ENCODE measurements at places on chromosomes 16 and 17.

DNA sequence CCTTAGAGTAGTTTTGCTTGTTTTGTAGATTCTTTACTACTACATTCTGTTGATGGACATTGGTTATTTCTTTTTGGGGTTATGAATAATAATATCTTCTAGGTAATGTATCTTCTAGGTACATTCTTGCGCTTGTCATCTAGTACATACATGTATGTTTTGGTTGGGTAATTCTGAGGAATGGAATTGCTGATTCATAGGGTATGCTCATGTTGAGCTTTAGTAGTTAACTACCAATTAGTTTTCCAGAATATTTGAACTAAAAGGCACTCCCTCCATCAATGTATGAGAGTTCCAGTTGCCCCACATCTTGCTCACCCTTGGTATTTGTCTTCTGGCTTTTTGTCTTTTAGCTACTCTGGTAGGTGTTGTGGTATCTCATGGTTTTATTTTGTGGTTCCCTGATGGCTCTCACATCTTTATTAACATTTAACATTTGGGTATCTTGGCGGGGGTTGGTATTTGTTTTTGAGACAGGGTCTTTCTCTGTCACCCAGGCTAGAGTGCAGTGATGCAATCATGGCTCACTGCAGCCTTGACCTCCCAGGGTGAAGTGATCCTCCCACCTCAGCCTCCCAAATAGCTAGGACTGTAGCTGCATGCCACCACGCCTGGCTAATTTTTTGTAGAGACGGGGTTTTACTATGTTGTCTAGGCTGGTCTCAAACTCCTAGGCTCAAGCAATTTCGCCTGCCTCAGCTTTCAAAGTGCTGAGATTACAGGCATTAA, 47.1 kb downstream of the SLC6A4 start:
- no peak for DNase-seq

GRCh38 chr16:89829630-89830437, 1.6 kb downstream of the SPIRE2 start:
- no peak for DNase-seq

DNA sequence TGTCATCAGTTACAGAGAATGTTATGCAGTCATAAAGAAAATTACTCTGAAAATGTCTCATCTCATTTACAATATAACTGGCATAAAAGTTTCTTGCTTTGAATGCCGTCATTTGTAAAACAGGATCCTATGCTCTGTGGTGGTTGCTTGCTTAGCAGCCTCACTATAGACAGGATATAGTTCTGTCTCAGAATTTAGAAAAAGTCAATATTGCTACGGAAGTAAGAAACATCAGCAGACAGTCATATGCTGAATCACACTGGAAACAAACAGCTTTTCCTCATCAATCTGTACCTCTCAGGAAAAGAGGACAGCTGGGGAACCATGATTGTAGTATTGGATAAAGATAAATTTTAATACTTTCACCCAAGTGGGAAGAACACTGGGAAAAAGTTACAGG, 105.5 kb downstream of the MYO1D start:
- no peak for DNase-seq

DNA sequence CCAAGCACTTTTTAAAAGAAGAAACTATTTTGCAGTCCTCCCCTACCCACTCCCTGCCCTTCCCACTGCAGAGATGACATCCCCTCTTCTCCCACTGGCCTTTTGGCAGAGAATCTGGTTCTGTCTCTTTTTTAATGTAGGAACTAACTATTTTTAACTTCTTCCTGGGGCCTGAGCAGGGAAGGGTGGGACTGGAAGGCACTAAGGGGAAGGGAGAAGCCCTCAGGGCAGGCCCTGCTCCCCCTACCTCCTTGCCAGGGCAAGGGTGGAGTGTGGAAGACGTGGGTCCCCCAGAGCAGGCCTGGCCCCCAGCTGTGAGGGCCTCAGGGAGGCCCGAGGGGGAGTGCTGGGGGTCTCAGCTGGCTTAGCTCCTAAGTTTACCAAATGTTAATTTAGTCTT, 19.5 kb downstream of the UNC13D start:
- DNase-seq, result no peak

DNA sequence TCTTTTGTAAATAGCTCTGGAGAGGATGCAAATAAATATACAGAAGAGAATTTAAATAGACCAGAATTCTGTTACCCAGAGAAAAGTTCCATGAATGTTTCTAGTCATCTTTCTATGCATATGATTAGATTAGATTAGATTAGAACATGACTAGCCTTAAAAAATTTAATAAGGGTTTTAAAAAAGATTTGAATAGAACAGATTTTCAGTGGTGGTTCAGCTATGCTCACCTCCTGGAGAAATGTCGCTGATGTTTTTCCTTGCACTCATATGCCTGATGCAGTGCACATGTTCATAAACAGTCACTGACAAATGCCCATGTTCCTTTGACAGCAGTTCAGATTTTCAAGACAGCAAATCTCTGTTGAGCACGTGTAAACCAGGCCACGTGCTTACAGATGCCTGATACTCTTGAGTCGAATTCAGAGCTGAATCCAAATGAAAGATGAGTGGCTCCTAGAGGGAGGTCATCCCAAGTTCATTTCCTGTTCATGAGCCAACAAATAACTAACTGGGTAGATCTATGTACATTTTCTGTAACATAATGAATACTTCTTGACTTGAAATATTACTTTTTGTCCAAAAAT, 19.9 kb upstream of the RAB11FIP4 start:
- DNase-seq, result peak; percentile 22

DNA sequence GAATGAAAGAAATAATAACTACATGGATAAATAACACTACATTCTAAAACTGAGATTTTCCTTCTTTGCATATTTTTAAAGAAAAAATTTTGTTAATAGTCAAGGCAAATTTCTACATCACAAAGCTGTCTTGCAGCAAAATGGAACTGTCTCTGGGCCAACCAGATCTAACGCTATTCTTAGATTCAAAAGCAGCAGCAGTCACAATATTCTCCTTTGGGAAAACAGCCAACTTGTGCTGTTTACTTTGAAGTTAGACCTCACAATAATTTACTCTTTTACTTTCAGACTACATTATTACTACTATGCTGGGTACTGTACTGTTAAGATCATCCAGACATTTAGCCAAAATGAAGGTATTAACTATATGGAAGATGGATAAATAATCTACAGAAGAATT, 189.1 kb downstream of the CEP112 start:
- DNase-seq, result peak; percentile 60

GRCh38 chr17:37176723-37177122, 199.1 kb upstream of the C17orf78 start:
- DNase-seq, result peak; percentile 22

DNA sequence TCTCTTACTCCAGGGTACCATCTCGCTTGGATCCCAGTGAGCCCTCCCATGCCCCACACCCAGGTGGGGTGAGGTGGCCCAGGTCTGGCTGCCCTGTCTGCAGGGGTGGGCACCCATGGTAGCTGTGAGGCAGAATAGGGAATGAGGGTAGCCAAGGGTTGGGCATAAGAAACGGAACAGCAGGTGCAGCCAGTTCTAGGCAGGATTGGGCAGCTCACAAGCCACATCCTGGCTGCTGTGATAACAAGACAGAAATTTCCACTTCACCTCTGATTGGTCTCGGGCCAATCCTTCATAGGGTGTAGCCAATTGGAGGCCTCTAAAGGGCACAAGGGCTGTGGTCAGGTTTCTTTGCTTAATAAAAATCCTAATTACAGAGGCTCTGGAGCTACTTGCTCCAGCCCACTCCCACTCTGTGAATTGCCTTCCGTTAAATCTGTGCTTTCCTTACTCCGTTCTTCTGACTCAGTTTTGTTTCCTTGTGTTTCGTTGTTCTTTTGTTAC, 1.5 kb upstream of the ARHGDIG start:
- peak; percentile 60 for DNase-seq

DNA sequence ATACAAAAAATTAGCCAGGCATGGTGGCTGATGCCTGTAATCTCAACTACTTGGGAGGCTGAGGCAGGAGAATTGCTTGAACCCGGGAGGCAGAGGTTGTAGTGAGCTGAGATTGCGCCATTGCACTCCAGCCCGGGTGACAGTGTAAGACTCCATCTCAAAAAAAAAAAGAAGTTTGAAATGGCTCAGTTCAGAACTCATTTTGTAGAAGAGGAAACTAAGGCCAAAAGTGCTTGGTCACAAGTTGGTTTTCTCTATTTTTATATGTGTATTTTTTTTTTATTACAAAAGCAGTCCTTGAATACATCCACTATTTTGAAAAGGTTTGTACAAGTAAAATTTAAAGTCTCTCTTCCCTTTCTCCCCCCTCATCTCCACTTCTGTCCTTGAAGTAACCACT, 5.5 kb downstream of the TAC4 start:
- no peak for DNase-seq

- no peak for DNase-seq
Measured at GRCh38 chr16:89261691-89262563, 44.4 kb downstream of the ZNF778 start.

- DNase-seq, result peak; percentile 69
Measured at GRCh38 chr17:66948061-66948750, 16.3 kb upstream of the CACNG4 start.

- no peak for DNase-seq
Measured at GRCh38 chr17:32625971-32626370, 139.2 kb downstream of the CDK5R1 start.

- DNase-seq, result no peak
Measured at GRCh38 chr16:55326261-55327092, 2.5 kb downstream of the IRX6 start.

- no peak for DNase-seq
Measured at GRCh38 chr17:39090400-39090799, 61.0 kb downstream of the PLXDC1 start.

DNA sequence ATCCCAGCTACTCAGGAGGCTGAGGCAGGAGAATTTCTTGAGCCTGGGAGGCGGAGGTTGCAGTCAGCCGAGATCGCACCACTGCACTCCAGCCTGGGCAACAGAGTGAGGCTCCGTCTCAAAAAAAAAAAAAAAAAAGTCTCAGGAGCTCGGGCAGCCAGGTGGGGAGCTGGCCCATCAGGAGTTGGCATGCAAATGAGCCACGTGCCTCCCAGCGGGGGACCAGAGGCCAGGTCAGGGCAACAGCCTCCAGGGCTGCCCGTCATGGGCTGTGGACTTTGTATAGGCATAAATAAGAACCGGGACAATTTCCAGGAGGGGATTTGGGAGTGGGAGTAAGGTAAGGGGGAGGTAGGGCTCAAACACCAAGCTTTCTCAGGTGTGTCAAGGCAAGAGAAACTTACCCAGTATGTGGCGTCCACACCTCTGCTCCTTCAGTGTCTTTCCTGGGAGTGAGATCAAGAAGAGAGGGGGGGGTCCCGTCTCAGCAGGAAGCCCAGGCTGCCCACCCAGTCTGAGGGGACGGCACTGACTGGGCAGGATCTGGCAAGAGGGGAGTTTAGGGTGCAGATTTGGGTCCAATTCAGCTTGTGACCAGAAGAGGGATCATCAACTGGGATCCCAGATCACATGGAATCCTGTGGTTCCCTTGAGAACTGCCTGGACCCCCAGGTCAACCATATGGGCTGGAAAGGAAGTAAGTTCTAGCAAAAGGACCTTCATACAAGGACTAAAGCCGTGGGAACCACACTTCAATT, 22.3 kb upstream of the G6PC1 start:
- no peak for DNase-seq

GRCh38 chr16:58497935-58498334, 2.0 kb upstream of the NDRG4 start:
- DNase-seq, result no peak

DNA sequence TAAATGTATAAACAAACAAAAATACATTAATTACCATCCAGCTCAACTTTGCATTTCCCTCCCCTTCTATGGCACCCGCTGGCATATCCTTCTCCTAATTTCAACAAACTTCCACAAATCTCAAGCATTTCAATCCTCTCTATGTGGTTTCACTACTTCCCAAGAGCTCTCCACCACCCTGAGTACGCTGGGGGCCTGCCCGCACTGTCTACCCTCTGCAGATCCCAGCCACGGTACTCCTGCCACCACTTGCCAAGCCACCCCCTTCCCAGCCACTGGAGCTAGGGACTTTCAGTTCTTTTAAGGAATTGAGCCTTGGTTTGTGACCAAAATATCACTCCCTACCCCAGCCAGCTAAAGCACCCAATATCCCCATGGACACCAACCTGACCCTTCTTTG, 1.9 kb downstream of the TK2 start:
- no peak for DNase-seq

GRCh38 chr17:75774991-75775668, 9.5 kb upstream of the UNK start:
- peak; percentile 45 for DNase-seq

- no peak for DNase-seq
Measured at GRCh38 chr16:70656712-70657263, 10.4 kb downstream of the IL34 start.

DNA sequence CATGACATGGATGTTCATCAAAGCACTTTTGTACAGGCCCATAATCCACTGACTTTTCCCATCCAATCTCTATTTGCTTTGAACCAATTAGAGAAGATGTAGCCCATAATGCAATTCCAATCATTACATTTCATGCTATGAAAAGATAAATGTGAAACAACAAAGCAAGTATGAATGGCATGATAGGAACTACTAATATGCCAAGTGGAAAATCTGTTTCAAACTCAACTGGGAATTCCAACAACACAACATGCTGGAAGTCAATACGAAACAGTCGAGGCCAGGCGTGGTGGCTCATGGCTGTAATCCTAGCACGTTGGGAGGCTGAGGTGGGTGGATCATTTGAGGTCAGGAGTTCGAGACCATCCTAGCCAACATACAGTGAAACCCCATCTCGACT, 39.6 kb upstream of the TMEM97 start:
- peak; percentile 19 for DNase-seq

DNA sequence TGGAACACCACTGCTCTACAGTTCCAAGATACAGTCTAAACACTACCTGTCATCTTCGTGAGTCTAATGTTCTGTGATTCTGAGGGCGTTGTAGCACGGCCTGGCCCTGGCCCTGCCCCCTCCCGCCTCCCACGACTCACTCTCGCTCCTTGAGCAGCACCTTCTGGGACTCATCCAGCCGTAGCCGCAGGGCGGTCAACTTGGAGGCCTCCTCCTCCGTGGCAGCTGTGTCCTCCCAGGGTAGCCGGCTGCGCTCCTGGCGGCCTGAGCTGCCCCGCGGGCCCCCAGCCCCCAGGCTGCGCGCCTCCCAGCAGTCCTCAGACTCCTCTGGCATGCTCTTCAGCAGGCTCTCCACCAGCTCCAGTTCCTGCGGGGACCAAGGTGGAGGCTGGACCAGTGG, 10.6 kb downstream of the CCDC102A start:
- no peak for DNase-seq

GRCh38 chr17:74579900-74580299, 12.2 kb downstream of the CD300LD start:
- DNase-seq, result no peak

GRCh38 chr17:54977744-54978143, 9.2 kb downstream of the STXBP4 start:
- DNase-seq, result no peak

DNA sequence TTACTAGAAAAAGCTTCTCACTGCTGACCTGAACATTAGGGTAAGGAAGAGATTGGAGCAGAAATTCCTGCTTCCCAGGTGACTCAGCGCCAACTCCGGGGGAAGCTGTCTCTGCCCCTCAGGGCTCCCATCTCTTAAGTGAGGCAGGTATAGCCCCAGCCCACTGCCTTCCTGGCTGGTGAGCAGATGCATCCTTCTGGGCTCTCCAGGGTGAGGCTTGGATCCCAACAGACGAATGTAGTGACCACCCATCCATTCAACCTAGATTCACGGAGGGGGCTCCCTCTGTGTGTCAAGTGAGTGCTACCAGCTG, 3.2 kb downstream of the ATP2C2 start:
- DNase-seq, result no peak
